H9 (cell line): ENCODE measurements at places on chromosomes 3 and 15.

DNA sequence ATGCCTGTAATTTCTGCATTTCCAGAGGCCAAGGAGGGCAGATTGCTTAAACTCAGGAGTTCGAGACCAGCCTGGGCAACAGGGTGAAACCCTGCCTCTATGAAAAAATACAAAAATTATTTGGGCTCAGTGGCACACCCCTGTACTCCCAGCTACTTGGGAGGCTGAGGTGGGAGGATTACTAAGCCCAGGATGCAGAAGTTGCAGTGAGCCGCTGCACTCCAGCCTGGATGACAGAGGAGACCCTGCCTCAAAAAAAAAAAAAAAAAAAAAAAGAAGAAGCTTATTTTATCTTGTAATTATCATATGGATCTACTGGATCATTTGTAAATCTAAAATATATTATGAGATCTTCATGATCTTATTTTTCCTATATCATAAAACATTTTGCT lies 84.1 kb downstream of the PPCDC start:
- H3K4me3 ChIP-seq, result no peak overlapping the region
- H3K4me1 ChIP-seq, result no peaks in the 10 kb centered on the region
- DNase-seq, result no peak
- H3K27me3 ChIP-seq, result no peaks in the 10 kb centered on the region

DNA sequence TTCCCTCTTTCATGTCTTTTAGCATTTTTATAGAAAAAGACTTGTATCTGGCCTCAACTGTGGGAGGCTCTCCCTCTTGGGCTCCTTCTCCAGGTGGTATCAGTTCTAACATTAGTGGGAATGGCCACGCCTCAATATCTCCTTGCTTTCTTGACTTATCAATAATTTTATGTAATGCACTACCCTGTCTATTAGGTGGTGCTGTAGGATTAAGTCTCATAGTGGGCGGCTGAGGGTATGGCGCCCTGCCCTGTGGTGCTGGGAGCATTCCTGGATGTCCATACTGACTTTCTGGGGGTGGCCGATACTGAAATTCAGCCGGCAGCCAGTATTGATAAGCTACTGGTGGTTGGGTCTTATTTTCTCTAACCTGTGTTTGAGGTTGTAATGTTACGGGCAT lies 8.7 kb upstream of the RPUSD3 start:
- DNase-seq, result peak; percentile 18
- H3K4me1 ChIP-seq, result no peaks in the 10 kb centered on the region
- no peaks in the 10 kb centered on the region for H3K36me3 ChIP-seq

DNA sequence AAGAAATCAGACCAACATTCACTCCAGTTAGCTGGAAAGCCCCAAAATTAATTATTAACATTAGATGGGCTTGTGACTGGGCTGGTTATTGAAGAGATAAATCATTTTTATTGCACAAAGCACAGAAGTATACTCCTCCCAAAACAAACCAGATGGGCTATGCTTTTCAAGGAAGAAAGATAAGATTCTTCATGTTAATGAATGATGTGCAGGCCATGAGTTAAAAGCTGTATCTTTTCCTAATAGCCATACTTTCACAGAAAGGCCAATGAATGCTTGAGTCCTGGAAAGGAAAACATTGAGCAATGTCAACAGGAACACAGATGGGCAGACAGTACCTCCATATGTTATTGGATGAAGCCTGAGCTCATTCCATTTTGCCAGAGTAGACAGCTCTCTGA lies 55.4 kb downstream of the OCA2 start:
- no peaks in the 10 kb centered on the region; the same call in 2 of the 3 replicates for H3K36me3 ChIP-seq
- no peak for DNase-seq
- no peak overlapping the region for H3K4me3 ChIP-seq
- H3K27ac ChIP-seq, result no peak overlapping the region
- H3K27me3 ChIP-seq, result no peaks in the 10 kb centered on the region
- no peaks in the 10 kb centered on the region for H3K4me1 ChIP-seq

DNA sequence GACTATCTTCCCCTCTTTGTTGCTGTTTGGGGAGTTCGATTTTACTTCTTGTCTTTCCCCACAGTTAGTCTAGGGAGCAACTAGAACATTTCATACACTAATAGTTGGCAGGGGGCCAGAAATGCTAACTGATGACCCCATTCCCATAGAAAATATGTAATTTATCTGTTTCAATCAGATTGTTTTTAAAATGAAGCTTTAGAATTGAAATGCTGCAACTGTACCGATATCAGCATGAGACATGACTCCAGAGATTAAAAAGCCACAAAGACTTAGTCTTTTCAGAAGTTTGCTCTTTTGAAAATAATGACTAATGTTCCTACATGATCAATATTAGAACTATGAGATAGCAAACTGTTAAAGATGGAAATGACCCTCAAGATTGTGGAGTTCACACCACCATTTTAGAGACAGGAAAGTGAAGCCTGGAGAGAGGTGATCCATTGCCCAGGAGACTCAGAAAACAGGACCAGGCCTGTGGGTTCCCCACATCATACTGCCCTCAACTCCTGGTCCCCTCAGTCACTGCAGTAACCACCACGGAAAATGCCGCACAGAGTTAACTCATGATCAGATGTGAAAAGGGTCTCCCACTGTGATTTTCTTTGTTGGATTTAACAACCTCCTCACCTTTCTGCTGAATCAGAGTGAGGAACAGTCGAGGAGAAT lies 130.3 kb downstream of the CHDH start:
- no peaks in the 10 kb centered on the region for H3K36me3 ChIP-seq
- H3K27me3 ChIP-seq, result no peaks in the 10 kb centered on the region
- DNase-seq, result no peak
- H3K4me3 ChIP-seq, result no peak overlapping the region

DNA sequence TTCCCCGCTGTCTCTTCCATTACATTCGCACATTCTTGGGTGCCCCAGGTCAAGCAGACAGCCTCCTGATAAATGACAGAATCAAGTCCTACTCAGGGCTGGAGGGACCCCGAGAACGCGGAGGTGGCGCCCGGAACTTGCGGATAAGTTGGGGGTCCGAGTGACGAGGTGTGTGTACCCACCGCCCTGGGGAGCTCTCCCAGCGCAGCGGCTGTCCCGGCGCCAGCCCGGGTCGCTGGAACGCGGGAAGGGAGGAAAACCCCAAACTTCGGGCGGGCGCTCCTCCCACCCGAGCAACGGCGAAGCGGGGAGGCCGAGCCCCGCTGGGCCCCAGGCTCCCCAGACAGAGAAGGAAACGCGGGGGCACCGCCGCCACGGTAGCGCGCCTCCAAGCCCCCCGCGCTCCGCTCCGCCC lies 550 bp downstream of the CLN6 start:
- no peaks in the 10 kb centered on the region for H3K27me3 ChIP-seq
- peak overlapping the region; percentile 82 for H3K4me3 ChIP-seq
- DNase-seq, result no peak
- H3K4me1 ChIP-seq, result peaks cover 12% of the 10 kb centered on the region; the same call in 1 of the 2 replicates
- no peak overlapping the region for H3K27ac ChIP-seq

- peaks cover 8% of the 10 kb centered on the region for H3K4me1 ChIP-seq
- no peaks in the 10 kb centered on the region for H3K27me3 ChIP-seq
- no peaks in the 10 kb centered on the region for H3K36me3 ChIP-seq
Observed at GRCh38 chr3:171334465-171334811, 125.8 kb downstream of the TNIK start.

DNA sequence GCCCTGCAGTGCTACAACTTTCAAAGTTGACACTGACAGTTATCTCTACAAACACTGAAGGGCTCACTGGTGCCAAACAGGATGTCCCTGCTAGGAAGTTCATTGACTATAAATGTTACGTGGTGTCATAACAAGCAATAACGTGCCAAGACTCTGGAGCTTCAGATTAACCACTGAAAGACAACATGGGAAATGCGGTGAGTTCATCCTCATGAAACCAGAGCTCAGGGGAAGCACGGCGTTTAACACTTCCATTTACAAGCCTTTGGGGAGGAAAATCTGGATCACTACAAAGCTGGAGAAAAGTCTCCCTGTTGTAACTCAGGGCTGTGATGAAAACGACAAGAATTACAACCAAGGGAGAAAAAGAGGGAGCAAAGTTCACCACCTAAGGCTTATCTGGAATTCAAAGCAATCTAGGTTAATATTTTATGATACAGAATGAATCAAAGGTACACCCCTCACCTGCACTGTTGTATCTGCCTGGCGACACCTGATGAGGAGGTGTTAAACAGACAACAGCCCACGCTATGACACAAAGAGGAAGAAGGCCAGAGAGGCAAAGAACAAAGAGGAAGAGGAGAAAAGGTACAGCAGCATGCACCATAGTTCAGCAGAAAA lies 27.0 kb downstream of the SHQ1 start:
- H3K27ac ChIP-seq, result no peak overlapping the region
- H3K4me3 ChIP-seq, result no peak overlapping the region
- H3K36me3 ChIP-seq, result peaks cover 7% of the 10 kb centered on the region
- H3K4me1 ChIP-seq, result no peaks in the 10 kb centered on the region
- DNase-seq, result no peak

DNA sequence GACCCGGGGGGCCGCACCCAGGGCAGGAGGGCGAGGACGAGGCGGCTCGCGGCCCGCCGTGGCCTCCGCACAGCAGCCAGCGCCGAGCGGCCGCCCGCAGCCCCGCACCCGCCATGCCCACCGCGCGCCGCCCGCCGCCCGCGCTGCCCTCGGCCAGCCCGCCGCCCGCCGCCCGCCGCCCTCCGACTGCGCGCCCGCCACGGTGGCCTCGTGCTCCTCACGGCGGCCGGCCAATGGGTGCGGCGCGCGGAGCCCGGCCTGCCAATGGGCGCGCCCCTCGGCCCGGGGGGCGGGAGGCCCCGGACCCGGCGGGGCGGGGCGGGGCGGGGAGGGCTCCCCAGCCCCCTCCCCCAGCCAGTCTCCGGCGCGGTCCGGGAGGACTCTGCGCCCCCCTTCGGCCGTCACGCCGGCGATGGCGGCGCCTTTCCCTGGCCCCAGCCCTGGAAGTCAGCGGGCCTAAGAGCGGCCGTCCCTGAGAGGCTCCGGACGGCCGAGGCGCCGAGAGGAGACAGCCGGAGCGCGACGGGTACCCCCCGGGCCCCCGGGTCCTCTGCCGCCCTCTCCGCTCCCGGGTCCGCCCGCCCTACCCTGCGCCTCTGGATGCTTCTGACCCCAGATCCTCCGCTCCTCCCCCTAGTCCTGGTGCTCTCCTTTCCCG lies at the start of gene NT5DC2:
Gene NT5DC2, minus strand, starts transcription at position 235 of the 658 bp plus-strand sequence. Its CDS starts 120 bp downstream, at position 115.
- H3K4me3 ChIP-seq, result peak within 1 kb of the TSS; percentile 77
- peaks cover 24% of the 10 kb centered on the region for H3K36me3 ChIP-seq
- no peaks in the 10 kb centered on the region for H3K27me3 ChIP-seq
- no peak within 1 kb of the TSS for H3K27ac ChIP-seq
- peaks cover 6% of the 10 kb centered on the region for H3K4me1 ChIP-seq
- DNase-seq, result peak; percentile 60

DNA sequence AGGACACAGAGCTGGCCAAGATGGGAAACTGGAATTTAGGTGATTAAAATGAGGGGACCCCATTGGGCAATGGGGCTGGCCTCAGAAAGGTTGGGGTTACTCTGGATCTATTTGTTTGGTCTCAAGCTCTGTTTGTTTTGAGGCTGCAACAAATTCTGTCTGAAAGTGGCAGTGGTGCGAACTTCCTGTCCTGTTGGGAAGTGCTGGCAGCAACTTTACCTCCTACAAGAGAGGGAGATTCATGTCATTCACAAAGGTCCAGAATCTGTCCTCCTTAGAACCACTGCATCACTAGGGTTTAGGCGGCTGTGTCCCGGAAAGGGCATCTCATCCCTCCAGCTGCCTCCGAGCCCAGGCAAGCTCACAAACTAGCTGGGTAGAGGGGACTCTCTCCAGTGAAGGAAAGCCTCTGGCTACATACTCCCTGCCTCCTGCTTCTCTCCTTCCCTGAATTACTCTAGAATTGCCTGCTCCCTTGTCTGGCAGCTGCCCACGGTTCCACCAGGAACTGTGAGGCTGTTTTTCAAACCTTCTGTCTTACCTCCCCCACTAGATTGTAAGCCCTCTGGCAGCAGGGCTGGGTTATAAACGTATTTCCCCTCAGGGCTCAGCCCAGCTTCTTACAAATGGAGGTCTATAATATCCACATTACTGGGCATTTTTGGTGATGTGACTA lies 23.6 kb downstream of the MEGF11 start:
- H3K27ac ChIP-seq, result no peak overlapping the region
- DNase-seq, result no peak
- peaks cover 9% of the 10 kb centered on the region; the same call in 1 of the 2 replicates for H3K36me3 ChIP-seq
- H3K4me3 ChIP-seq, result no peak overlapping the region

- DNase-seq, result no peak
- H3K4me3 ChIP-seq, result no peak overlapping the region
- H3K36me3 ChIP-seq, result no peaks in the 10 kb centered on the region
- no peak overlapping the region for H3K27ac ChIP-seq
- H3K27me3 ChIP-seq, result no peaks in the 10 kb centered on the region
Observed at GRCh38 chr3:4083225-4084015, 219.7 kb upstream of the SETMAR start.

- H3K27me3 ChIP-seq, result no peaks in the 10 kb centered on the region
- H3K4me3 ChIP-seq, result no peak overlapping the region
- DNase-seq, result no peak
- no peaks in the 10 kb centered on the region; the same call in 1 of the 2 replicates for H3K36me3 ChIP-seq
Observed at GRCh38 chr15:65821070-65821469, 29.0 kb upstream of the DENND4A start.

DNA sequence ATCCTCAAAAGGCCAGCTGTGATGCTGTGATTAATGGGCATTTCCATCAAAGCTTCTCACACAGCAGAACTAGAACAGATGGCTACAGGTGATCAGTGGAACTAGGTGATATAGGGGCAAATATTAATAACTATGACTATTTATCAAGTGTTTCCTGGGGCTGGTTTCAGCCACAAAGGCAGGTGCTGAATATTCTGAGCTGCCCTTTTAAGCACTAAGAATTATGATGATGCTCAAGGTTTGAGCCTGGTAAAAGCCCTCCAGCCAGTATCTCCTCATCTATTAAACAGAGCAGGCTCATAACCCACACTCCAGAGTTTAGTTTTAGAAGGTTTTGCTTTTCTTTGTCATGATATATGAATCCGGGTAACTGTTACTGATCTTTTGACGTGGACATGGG lies 129.5 kb upstream of the ACP3 start:
- no peak for DNase-seq
- H3K4me3 ChIP-seq, result no peak overlapping the region
- no peaks in the 10 kb centered on the region for H3K36me3 ChIP-seq
- H3K4me1 ChIP-seq, result no peaks in the 10 kb centered on the region; the same call in 1 of the 2 replicates
- H3K27me3 ChIP-seq, result no peaks in the 10 kb centered on the region

DNA sequence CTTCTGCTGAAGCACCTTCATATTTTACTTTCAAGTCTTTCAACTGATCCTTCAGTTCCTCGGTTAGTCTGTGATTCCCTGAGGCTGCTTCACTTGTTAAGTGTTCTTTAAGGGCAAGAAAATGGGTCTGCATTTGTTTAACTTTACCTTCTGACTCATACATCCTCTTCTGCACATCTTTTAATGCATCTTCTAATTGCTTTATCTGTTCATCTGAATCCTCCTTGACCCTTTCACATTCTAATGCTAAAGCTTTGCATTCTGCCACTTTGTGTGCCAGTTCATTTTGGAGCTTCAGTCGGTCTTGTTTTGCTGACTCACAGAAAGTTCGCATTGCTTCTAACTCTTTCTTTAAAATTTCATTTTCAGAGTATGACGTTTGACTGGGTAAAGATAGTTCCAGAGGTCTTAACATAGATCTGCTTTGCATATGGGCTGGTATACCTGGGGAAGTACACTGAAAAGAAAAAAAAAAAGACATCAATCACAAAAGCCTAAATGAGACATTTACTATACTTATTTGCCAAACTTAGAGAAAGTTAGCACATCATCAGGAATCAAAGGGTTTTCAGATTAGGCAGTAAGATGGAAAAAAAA lies 94.3 kb downstream of the UACA start:
- no peak overlapping the region for H3K4me3 ChIP-seq
- no peak overlapping the region for H3K27ac ChIP-seq
- no peaks in the 10 kb centered on the region for H3K4me1 ChIP-seq

- no peaks in the 10 kb centered on the region for H3K4me1 ChIP-seq
- no peaks in the 10 kb centered on the region for H3K36me3 ChIP-seq
- no peaks in the 10 kb centered on the region for H3K27me3 ChIP-seq
- no peak overlapping the region for H3K27ac ChIP-seq
- H3K4me3 ChIP-seq, result no peak overlapping the region
- no peak for DNase-seq
Observed at GRCh38 chr15:80419546-80419945, 15.4 kb downstream of the ARNT2 start.
